ENCODE measurements at places on chromosomes 5 and 9.
A peak's percentile ranks its signal among the peaks of the same experiment; 100 is the strongest.

GRCh38 chr9:127444283-127444920 lies 6.8 kb downstream of the RPL12 start:
- no peak for DNase-seq

DNA sequence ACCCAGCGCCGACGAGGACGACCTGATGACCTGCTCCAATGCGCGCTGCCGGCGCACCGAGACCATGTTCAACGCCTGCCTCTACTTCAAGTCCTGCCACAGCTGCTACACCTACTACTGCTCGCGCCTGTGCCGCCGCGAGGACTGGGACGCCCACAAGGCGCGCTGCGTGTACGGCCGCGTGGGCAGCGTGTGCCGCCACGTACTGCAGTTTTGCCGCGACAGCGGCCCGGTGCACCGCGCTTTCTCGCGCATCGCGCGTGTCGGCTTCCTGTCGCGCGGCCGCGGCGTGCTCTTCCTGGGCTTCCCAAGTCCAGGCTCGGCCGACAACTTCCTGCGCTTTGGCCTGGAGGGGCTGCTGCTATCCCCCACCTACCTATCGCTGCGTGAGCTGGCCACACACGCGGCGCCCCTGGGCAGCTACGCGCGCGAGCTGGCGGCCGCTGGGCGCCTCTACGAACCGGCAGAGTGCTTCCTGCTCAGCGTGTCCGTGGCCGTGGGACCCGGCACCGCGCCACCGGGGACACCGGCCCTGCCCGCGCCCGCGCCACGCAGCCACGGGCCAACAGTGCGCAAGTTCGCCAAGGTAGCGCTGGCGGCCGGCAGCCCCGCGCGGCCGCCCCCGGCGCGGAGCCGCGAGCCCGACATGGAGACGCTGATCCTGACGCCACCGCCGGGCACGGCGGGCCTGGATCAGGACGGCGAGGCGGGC lies 2.7 kb upstream of the PHPT1 start:
- DNase-seq: no peak

GRCh38 chr9:114825126-114825795 lies 19.4 kb upstream of the TNFSF15 start:
- no peak for DNase-seq

DNA sequence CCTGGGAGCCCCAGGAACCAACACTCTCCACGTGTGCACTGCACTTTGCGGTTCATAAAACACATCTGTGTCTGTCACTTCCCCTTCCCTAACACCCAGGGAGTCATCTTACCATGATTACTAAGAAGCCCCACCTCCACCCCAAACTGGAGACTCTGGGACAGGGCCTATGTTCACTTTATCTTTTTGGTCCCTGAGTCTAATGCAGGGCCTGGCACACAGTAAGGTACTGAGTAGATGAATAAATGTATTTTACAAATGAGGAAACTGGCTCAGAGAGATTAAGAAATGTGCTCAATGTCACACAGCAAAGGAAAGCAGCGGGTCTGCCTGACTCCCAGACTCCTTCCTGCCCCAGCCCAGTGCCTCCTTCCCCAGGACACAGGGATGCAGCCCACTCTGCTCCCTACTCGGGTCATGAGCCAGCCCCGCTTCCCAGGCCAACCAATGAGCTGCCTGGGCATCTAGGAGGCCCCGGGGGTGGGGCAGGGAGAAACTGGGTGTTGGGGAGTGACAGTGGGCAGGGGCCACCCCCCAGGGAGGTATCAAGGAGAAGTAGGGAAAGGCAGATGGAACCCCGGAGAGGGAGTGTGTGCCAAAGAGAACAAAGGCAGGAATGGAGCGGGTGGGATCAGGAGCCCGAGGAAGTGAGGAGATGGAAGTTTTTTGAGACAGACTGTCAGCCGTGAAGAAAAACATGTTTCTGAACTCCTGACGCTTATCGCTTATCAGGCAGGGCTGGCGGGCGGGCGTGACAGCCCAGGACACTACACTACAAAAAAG lies 30.5 kb downstream of the SHB start:
- peak; percentile 67 for DNase-seq

- DNase-seq: no peak
These were observed 189.9 kb downstream of the DEPDC1B start for GRCh38 chr5:60510049-60510448.

DNA sequence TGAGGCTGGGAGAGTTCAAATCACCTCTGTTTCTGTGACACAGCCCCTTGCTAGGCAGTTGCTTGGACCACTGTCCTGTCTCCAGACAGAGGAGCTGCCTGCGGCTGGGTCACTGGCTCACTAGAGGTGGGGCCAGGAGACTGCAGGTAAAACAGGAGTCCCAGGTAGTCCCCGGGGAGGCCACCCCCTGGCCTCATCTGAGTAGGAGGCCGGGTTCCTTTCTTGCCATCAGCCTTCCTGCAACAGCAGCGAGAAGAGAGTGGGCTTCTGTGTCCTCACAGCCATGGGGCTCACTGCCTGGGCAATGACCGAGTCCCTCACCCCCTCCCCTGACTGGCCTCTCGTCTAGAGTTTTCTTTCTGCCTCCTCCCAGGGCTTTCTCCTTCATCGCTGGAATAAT lies 197.5 kb downstream of the CDK5RAP2 start:
- no peak for DNase-seq

- no peak for DNase-seq
These were observed 7.8 kb downstream of the ENG start for GRCh38 chr9:127846443-127847177.

GRCh38 chr9:5513966-5514616 lies 3.8 kb downstream of the PDCD1LG2 start:
- no peak for DNase-seq

DNA sequence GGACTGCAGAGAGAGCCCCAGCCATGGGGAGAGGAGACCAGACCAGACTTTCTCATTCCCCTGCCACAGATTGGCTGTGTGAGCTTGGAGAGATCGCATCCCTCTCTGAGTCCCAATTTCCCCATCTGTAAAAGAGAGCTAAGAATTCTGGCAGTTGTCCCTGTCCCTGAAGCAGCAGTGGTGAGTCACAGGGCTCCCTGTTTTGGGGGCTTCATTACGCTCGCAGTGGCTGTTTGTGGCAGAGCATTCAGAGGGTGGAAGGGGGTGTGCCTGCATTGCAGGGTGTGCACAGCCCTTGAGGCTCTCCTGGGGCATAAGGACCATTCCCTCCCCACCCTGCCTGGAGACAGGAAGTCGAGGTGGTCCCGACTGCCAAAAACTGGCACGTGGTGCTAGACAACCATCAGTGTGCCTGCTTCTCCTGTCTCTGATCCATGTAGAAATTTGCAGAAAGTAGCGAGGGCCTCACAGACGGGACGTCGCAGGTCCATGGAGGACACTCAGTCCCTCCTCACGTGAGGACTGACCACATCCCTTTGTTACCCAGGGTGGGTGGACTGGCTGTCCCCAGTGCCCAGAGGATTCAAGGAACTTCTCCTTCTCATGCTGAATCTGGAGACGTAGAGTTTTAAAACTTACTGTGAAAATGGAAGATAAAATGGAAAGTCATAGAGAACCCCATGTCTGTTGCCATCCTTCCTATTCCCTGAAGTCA lies 35.3 kb downstream of the HRH2 start:
- DNase-seq: no peak

- no peak for DNase-seq
These were observed 178.5 kb upstream of the CDH18 start for GRCh38 chr5:20166456-20166855.

DNA sequence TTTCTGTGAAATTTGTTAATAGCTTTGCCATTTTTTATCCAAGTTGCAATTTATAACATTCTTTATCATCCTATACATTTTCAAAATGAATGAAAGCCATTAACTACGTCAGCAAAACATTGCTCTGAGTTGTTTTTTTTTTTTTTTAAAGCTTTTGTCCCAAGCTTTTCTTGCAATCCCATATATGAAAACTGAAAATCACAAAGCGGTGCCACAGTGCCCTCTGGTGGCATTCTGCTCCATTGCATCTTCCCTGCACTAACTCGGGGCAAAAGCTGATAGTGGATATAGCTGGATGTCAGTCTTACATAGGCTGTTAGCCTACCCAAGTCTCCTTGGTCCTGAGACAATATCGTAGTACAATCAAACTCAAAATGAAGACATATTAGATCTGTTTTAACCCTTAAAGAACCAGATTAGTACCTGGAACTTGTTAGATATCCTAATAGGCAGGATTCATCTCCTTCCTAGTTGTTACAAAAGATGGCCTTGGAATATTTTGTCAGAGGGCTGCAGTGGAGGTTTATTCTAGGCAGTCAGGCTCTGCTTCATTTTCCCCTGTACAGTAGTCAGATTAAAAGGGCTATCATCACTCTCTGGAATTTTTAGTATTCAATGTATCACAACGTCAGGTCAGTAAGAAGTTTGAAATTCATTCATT lies 669.9 kb downstream of the PTPRD start:
- DNase-seq: peak; percentile 79

GRCh38 chr5:6418679-6419276 lies 29.9 kb upstream of the UBE2QL1 start:
- no peak for DNase-seq

DNA sequence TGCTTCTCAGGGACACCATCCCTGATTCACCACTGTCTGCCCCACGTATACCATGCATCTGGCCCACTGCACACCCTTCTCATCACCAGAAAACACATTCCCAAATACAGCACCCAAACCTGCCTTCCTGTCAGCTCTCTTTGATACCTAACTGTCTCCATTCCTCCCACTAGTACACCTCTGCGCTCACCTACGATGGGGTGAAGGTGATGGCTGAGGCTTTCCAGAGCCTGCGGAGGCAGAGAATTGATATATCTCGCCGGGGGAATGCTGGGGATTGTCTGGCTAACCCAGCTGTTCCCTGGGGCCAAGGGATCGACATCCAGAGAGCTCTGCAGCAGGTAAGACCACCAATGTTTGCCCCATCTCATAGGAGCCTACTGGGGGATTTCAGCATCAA lies 186.4 kb downstream of the GRIA1 start:
- DNase-seq: no peak

GRCh38 chr9:98144076-98144475 lies 25.1 kb upstream of the TRIM14 start:
- DNase-seq: no peak

DNA sequence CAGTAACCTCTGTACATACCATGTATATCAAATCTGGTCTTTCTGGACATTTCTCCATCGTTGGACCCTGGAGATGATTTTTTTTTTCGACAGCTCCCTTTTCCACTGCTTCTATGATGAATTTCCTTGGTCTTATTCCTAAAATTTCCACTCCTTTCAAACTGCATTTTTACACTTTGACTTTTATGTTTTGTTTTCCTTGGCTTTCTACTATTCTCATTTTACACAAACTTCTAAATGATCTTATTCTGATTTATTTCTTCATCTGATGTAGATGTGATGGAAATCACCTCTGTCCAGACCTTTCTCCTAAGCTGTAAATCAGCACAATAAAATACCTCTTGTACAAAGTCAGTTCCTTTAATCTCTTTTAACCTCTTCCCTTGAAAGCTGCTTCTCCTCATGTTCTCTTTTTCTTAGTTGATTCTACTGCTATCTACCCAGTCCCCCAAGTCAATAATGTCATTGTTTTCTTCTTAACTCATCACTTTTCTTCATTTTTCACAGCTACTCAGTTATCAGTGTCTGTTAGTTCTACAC lies 48.7 kb upstream of the TUSC1 start:
- no peak for DNase-seq

GRCh38 chr9:136219276-136219675 lies 14.3 kb upstream of the LHX3 start:
- no peak for DNase-seq

DNA sequence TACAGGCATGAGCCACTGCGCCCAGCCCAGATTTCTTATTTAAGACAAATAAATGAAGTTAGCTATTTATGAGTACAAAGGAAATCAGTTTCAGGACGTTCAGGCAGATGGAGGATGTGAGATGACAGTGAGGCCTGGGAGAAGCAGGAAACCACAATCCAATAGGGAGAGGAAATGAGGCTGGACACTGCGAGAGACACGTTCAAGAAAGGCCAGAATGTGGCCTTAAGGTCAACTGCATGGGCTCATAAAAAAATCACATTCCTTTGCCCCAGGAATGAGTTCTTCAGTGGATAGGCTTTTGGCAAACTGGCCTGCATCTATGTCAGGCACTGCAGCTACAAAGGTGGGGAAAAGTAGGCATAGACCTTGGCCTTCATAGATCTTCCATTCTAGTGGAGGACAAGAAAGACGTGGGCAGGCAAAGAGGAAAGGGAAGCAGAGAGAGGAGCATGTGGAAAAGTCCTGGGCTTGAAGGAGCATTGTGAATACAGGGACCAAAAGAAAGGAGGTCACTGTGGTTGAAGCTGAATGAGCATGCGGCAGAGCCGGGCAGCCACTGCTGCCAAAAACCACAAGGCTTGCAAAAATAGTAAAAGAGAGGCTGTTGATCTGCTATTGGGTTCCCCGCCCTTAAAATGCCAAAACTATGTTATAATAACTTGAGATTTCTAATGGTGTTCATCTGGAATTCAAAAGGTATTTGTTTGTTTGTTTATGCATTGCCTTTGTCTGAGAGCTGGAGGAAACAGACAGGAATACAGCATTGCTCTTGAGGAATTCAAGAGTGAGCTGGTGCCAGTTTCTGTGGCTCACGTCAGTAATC lies 133.0 kb downstream of the GNA14 start:
- peak; percentile 48 for DNase-seq

DNA sequence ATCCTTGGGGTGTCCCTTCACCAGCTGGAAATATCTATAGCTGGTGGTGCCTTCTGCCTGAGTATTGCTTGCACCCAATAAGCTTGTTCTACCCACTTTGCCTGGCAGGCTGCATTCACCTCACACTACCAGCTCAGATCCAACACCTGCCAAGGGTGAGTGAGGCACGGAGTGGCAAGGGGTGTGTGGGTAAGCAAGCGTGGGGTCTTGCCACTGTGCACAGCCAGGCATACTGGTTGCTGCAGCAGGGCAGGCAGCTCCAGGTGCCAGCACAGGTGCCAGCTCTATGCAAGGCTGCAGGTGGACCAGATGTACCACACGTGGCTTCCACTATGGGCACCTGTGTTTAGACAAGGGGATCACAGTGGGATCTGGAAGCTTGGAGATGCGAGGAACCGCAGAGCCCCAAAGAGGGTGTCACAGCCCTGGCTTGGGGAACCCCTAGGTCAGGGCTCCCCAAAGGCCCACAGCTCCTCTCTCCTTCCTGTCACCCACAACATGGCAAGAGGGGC lies 167.7 kb upstream of the MRPS30 start:
- no peak for DNase-seq

DNA sequence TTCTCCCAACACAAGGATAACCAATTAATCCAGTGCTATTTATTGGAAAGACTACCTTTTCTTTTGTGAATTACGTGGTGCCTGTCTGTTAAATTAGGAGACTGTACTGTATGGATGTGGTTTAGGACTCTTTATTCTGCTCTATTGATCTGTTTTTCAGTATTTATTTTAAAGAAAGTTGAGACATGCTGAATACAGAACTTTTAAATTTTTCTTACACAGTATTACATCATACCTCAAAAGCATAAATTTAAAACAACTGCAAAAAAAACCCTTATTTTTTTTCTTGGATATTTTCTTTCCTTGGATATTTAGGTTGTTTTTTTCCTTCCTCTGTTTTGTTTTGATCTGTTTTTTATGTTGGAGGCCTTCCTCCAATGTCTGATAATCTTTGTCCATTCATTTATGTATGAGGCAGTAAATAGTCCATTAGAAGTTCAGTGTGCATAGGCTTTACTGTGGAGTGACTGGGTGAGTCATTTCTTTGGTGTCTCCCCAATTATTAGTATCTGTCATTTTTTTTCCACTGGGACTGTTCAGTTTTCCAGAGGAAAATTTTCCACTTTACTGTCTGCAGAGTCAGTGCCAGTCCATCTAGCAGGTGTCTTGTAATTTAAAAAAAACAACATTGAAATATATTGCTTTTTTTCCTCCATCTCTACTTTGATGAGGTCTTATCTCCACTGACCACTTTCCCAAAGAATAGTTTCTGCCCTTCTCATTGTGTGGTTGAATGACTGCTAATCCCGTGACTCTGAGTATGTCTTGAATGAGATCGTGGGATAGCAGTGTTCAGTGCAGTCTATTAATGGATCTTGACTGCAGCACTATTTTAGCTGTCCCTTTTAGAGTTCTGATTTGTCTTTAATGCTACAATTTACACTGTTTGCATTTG lies 15.2 kb downstream of the CYSTM1 start:
- no peak for DNase-seq
